Mesenteric fat pad (tissue), 1 donor: ENCODE measurements at places on chromosomes 1 and 21.

- DNase-seq, result no peak
These were observed 189.0 kb downstream of the NFIA start for GRCh38 chr1:61271412-61271789.

DNA sequence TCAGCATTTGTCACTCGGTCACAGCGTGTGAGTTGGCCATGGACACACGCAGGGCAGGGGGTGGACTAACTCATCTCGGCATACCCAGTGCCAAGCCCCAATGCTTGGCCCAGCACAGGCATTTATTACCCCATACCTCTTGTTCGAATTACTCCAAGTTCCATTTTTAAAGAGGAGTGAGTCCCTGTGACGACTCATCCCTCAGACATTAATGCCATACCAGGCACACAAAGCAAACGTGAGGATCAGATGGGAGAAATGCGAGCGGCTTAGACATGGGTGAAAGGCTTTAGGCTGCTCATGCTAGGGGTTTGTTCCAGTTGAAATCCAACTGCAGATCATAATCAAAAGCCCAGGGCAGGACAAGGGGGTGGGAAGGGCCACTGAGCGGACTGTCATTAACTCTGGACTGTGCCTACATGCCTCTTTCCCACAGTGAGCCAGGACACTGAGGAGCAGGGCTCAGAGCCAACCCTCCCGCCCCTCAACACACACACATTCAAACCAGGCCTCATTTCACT is 118.5 kb upstream of the NGF start:
- no peak for DNase-seq

GRCh38 chr1:67146101-67146500 is 11.3 kb upstream of the C1orf141 start:
- no peak for DNase-seq

DNA sequence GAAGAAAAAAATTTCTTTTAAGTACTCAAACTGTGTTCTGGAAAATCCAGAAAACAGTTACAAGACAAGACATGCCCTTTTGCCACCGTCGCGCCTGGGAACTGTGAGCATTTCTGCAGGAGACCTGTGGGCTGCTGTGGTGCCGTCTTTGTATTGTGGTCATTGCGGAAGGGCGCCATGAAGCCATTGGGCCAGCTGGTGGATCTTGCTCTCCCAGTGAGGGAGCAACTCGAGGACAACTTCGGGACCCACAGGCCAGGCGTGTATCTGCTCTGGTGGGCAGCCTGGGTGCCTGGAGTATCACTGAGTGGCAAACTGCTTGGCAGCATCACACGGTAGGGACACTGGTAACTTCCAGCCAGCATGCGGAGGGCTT is 3.8 kb upstream of the THEMIS2 start:
- no peak for DNase-seq
